ENCODE measurements at places on chromosomes 1 and 21.

DNA sequence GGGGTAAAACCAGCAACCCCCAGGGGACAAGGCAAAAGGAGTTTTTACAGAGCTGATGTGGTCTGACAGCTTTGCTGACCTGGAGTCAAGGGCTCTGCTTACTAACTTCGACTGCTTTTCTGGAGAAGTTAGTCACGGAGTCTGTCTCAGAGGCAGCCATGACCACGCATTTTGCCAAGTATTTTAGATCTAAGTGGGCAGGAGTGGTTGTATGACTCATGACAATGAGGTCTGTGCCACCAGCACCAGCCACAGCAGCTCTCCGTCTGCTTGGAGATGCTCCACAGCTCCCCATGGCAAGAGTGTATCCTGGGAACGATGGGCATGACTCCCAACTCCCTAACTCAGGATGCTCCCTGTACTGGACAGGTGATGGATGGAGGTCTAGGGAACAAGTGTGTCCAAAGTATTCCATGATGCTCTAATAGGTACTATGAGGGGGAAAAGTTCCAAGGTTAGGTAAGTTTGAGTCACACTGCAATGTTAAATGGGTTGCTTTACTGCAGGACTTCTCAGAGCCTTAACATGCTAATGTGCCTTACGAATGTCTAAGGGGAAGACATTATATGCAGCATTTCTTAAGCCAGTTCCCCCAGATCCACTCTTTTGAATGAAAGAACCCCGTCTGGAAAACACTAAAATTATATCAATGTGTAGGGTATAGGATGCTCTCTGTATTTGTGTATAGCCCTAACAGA, 359.0 kb downstream of the HHAT start:
- H3K4me3 ChIP-seq, result no peak overlapping the region
- H3K36me3 ChIP-seq, result no peaks in the 10 kb centered on the region
- H3K27me3 ChIP-seq, result no peaks in the 10 kb centered on the region
- no peak overlapping the region for H3K27ac ChIP-seq

DNA sequence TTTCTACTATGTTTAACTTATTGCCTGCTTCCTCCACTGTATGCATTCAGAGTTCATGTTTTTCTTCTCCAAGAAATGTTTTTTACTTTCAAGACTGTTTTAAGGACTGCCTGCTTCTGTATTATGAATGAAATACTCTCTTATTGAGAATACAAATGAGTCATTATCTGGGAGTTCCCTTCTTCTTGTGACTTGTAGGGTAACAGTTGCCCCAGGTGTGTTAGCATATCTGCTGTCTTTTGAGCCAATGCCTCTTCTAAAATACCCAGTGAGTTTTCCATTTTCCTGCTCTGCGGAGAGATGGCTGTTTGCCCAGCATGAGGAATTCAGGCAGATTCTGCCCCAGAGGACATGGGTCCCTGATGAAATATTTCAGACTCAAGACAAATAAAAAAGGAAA, 34.1 kb upstream of the ST6GALNAC5 start:
- no peak overlapping the region for H3K27ac ChIP-seq
- H3K4me3 ChIP-seq, result no peak overlapping the region
- DNase-seq, result no peak
- H3K36me3 ChIP-seq, result no peaks in the 10 kb centered on the region
- peaks cover 8% of the 10 kb centered on the region for H3K27me3 ChIP-seq

GRCh38 chr1:117760485-117760884, 154.6 kb downstream of the TENT5C start:
- no peak overlapping the region for H3K4me3 ChIP-seq
- H3K4me1 ChIP-seq, result peaks cover 8% of the 10 kb centered on the region
- H3K27ac ChIP-seq, result no peak overlapping the region
- peaks cover 18% of the 10 kb centered on the region for H3K27me3 ChIP-seq
- DNase-seq, result no peak
- no peaks in the 10 kb centered on the region for H3K36me3 ChIP-seq

- H3K36me3 ChIP-seq, result peaks cover 29% of the 10 kb centered on the region
- no peak for DNase-seq
- no peaks in the 10 kb centered on the region for H3K27me3 ChIP-seq
Measured at GRCh38 chr1:167681024-167681423, 40.8 kb upstream of the MPZL1 start.

DNA sequence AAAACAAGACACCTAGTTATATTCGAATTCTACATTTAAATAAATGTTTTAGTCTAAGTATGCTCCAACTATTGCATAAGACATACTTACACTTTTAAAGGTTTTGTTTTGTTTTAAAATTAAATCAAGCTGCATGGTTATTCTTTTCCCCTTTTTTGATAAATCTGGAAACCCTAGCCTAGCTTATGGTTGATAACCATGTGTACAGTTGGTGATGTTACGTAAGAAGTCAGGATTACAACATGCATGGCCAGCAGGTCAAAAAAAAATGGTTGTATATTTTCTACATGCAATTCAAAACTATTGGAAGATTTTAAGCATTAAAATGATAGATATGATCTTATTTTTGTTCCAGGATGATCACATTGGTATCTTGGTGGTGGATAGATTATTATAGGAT, 1600.6 kb downstream of the PLA2G4A start:
- H3K27ac ChIP-seq, result no peak overlapping the region
- no peak overlapping the region for H3K4me3 ChIP-seq
- H3K36me3 ChIP-seq, result no peaks in the 10 kb centered on the region
- H3K4me1 ChIP-seq, result no peaks in the 10 kb centered on the region

Measured in activated naive CD8-positive, alpha-beta T cell treated with anti-CD3 and anti-CD28 coated beads, Interleukin-2, amount 10 ng/mL, durations not matched to agents 7 days and 5 days (primary cell).